IMR-90 (cell line): ENCODE measurements at places on chromosomes 16 and 17. TPM values are rescaled to one million over a fixed set of nuclear protein-coding genes. Genes with fewer than 3 reads are reported as not detected.

OR3A3 gene
- not detected in 2 replicates for total RNA-seq

VAT1L gene
- 18.1 and 18.5 TPM in 2 replicates for total RNA-seq

CTRB1 gene
- not detected in 2 replicates for total RNA-seq

STXBP4 gene
- 20.4 and 31.4 TPM in 2 replicates for total RNA-seq

KRT15 gene
- total RNA-seq, result 2.9 and 3.6 TPM in 2 replicates

CRYM gene
- total RNA-seq, result not detected in 2 replicates

PRRT2 gene
- total RNA-seq, result 0.90 and 1.4 TPM in 2 replicates

KATNIP gene
- total RNA-seq, result 16.7 and 18.9 TPM in 2 replicates

MPP3 gene
- 5.0 and 5.7 TPM in 2 replicates for total RNA-seq

CRLF3 gene
- total RNA-seq, result 15.2 and 17.8 TPM in 2 replicates

NAE1 gene
- total RNA-seq, result 36.7 and 49.4 TPM in 2 replicates

SULT1A4 gene
- total RNA-seq, result 0.28 and 1.1 TPM in 2 replicates

SSTR5 gene
- not detected in 2 replicates for total RNA-seq
